ENCODE measurements at places on chromosomes 13 and 19.

GRCh38 chr13:50365408-50366391, 350.5 kb downstream of the KCNRG start:
- no peak for DNase-seq

- no peak for DNase-seq
Observed at GRCh38 chr13:76808927-76809326, 77.3 kb downstream of the KCTD12 start.

- no peak for DNase-seq
Observed at GRCh38 chr13:21938168-21938567, 267.3 kb downstream of the FGF9 start.

DNA sequence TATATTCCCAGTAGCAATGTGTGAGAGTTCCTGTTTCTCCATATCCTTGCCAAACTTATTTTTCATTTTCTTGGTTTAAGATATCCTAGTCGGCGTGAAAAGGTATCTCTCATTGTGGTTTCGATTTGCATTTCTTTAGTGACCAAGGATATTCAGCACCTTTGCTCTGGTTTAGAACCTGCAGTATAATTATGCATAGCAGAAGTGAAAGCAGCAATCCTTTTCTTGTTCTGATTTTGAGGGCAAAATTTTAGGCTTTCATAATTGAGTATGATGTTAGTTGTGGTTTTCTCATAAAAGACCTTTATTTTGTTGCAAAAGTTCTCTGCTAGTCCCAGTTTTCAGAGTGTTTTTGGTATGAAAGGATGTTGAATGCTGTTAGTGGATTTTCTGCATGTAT, 491.0 kb downstream of the FGF9 start:
- no peak for DNase-seq

DNA sequence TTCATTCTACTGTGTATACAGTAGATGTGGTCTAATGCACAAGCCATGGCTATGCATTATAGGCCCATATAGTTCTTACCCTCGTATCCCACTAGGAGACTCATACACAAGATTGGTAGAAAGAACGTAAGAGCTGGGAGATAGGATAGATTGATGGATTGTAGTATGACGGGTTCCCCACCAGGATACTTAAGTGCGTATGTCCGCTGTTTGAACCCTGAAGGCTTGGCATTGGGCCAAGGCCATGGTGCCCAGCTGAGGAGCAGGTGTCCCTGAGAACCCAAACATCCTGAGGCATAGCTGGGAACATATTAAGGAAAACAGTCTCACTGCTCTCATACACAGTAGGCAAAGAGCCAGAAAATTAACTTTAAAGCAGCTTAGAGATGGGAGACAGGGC, 617.5 kb upstream of the KLF12 start:
- no peak for DNase-seq
